Common myeloid progenitor, CD34-positive (primary cell): ENCODE measurements at places on chromosomes 11 and 22.

DNA sequence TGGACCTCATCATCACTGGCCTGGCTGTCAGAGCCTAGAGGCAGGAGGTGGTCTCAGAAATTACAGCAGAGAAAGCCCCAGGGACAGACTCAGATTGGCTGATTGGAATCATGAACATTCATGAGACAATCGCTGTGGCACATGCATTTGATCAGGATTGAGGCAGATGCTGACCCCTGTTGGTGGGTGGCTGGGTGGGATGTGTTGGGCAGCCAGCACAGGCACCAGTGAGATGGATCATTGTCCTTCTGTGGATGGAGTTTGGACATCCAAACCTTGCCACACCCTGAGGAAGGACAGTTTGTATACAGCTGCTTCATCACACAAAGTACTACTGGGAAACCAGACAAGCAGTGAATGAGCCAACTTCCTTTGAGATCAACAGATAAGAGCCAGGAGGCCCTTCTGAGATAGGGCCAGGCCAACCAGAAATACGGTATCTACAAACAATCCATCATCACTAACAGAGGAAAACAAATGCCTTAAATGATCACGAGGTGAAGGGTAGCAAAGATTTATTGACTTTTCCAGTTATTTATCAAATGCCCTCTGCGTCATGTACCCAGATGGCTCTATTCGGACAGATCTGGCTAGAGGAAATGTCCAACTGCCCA, 17.3 kb downstream of the COMMD9 start:
- DNase-seq = no peak

GRCh38 chr11:11703885-11704284, 82.1 kb upstream of the GALNT18 start:
- no peak for DNase-seq

DNA sequence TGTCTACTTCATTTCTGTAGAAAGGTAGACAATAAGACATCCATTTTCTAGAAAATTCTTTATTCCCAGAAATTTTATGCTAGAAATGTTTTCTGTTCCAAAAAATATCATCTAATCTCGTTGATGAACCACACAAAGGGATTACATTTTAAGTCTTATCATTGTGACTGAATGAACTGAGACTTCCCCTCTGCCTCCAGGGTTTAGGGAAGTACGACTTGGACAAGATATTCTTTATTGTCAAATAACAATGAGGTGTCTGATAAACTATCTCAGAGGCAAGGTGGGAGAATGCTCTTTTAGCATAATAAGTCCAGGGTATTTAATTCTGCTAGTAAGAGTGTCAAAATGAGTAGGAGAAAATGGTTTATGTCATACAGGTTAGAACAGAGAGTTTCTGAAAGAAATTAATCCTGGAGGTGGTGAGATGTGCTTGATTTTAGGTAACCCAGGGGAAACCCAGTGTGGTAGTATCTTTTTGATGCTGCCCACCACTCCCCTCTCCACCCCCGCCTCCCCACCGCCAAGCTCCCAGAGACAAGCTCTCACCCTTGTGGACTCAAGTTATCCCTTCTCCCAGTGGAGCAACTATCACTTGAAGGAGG, 100.6 kb downstream of the CD44 start:
- no peak for DNase-seq

GRCh38 chr11:124946735-124947141, 7.3 kb upstream of the CCDC15 start:
- no peak for DNase-seq

- DNase-seq = peak; percentile 59
Observed at GRCh38 chr11:112302226-112302868, 41.7 kb upstream of the PLET1 start.

DNA sequence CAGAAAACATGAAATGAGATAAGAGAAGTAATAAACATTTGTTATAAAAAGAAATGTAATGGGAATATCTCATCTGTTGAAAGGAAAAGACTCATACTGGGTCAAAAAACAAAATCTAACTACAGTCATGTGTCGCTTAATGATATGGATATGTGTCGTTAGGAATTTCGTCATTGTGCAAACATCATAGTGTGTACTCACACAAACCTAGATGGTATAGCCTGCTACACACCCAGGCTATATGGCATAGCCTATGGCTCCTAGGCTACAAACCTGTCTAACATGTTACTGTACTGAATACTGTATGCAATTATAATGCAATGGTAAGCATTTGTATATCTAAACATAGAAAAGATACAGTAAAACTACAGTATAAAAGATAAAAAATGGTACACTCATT, 89.8 kb upstream of the ZC3H12C start:
- DNase-seq = no peak

- DNase-seq = no peak
Observed at GRCh38 chr22:48499456-48500425, 1327.9 kb downstream of the BRD1 start.

DNA sequence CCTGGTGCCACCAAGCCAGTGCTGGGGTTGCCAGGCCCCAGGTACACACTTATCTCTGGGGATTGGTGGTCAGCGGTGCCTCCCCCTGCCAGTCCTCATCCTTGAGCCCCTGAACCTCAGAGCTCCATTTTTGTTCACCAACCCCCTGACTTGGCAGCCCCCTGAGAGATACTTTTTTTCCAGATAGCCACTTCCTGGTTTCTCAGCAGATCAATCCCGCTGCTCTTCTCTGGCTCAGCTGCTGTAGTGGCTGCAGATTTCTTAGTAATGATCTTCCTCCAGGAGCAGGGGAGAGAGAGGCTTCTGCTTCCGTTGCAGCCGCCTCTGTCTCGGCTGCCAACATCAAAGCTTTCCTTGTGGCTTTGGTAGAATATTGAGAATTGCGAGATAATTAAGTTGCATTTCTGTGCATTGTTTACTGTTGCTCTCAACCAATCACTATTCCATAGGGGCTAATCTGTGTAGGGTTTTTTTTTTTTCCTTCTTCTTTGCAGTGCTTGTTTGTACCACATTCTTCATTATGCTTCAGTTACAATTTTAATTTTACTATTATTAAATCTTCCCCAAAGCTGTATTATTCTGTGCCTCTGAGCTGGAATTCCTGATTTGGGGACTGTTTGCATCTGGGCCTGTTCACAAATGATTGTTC, 92.1 kb downstream of the PKNOX2 start:
- DNase-seq = no peak

- DNase-seq = no peak
Observed at GRCh38 chr11:36257351-36257750, 31.9 kb downstream of the COMMD9 start.

GRCh38 chr11:90465553-90465952, 242.7 kb upstream of the CHORDC1 start:
- no peak for DNase-seq

DNA sequence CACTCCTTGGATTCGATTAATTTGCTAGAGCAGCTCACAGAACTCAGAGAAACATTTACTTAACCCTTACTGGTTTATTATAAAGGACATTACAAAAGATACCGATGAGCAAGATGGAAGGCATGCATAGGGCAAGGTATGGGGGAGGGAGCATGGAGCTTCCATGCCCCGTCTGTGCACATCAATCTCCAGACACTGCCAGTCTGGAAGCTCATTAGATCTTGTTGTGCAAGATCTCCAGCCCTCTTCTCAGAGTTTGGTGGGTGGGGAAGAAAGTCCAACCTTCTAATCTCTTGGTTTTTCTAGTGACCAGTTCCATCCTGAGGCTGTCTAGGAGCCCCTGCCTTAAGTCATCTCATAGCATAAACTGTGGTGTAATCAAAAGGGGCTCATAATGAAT, 190.7 kb downstream of the UVRAG start:
- no peak for DNase-seq

DNA sequence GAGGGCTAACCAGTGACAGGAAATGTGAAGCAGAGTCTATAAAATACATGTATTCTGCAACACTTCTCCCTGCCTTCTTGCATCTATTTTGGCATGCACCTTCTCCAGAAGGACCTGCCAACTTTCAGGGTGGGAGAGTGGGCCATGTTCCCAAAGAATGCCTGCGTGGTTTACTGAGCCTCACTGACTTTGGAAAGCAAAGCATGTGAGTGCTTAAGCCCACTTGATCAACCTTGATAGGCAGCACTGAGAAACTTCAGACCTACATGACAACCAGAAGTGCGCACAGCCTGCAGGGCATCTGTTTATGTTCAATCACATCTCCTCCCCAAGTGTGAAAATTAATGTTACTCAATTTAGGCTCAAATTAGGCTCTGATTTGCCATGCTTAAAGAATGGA, 69.2 kb downstream of the AMOTL1 start:
- no peak for DNase-seq

DNA sequence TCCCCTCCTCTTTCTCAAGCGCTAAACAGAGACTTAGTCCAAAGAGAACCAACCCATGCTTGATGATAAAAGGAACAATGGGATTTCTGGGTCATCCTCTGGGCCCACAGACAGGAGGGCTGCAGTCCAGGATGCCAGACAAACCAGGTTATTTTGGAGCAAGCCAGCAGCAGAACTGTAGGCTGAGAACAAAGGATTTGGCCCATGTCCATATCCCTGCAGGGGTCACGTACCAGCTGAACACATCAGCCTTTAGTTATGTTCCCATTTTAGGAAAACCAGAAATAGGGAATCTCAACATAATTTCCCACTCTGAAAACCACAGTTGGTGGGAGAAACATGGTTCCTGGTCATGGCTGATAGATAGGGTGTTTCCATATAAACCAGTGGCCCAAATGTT, 533.6 kb upstream of the CADM1 start:
- DNase-seq = no peak

DNA sequence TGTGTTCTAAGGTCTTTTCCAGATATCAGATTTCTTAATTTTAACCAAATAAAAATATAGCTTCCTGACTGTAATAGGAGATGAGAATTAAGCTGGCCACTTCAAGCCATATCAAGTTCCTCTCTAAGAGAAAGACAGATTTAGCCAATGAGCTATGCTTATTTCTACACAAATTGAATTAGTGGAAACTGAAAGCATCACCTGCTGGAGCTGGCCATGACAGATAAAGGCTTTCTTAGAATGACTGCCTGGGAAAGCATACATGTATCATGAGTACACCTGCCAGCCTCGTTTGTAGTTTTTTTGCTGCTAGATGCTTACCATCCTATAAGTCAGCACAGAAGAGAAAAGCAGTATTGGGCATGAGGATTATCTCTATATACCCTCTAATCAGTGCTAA, 53.5 kb upstream of the DBX1 start:
- DNase-seq = no peak

DNA sequence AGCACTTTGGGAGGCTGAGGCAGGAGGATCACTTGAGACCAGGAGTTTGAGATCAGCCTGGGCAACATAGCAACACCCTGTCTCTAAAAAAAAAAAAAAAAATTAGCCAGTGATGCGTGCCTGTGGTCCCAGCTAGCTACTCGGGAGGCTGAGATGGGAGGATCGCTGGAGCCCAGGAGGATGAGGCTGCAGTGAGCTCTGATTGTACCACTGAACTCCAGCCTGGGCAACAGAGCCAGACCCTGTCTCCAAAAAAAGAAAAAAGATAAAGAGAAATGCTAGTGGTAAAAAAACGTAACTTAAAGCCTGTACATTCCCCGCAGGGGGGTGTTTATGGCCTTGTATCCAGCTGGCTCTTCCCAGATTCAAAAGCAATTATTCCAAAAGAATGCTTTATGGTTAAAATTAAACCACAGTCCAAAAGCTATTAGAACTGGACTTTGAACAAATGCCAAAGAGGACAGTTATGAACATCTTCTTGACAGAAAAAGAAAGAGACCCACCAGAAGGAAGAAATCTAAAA, 16.4 kb upstream of the SNX32 start:
- no peak for DNase-seq

DNA sequence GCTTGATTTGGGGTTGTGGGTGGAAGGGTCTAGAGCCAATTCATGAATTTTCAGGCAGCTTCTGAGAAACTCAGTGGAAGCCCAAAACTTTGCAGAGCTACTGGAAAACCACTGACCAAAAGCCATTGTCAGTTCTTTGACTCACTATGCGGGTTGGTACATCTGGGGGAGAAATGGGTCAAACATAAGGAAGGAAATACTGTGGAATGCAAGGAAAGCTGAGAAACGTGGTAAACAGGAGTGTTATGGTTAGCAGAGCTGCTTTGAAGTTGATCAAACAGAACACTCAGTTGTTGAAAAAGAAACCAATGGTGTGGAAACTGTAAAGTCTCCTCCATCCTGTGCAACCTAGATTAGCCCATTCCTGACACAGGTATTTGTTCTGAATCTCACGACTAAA, 6.3 kb upstream of the ABTB2 start:
- no peak for DNase-seq

DNA sequence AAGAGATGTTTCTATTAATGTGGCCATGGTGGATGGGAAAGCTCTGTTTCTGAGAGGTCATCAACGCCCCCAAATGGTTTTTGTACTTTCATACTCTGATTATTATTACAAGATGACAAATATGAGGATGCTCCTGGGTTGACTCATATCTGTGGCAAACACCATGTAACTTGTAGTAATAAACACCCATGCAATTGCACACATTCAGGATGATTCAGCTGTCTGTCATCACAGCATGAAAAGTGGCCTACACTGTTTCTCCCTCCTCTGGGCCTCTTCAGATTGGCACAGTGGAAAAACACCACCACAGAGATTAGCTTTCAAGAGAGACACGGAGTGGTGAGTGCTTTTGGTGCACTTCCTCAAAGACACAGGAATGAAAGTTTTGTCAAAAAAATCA, 85.4 kb downstream of the MTNR1B start:
- DNase-seq = no peak

DNA sequence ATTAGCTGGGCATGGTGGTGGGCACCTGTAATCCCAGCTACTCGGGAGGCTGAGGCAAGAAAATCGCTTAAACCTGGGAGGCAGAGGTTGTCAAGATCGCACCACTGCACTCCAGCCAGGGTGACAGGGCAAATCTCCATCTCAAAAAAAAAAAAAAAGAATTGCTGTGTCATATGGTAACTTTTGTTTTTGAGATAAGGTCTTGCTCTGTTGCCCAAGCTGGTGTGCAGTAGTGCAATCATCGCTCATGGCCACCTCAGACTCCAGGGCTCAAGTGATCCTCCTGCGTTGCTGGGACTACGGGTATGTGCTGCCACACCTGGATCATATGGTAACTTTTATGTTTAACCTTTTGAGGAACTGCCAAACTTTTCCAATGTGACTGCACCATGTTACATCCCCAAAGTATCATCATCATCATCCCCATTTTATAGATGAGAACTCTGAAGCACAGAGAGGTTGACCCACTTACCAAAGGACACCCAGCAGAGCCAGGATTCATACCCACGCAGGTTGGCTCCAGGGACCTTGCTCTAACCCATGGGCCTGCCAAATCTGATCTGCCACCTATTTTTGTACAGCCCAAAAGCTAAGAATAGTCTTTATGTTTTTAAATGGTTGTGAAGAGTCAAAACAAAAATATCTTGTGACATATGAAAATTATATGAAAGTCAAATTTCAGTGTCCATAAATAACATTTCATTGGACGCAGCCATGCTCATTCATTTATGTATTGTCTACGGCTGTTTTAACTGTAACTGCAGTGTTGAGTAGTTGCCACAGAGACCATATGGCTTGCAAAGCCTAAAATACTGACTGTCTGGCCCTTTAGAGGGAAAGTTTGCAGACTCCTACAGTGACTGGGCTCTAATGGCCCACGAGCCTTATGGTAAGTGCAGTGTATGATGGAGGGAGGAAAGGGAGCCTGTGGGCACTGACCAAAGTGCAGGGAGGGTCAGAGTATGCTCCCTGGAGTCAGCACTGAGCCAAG, 45.3 kb downstream of the GDPD5 start:
- peak; percentile 18 for DNase-seq
